ENCODE measurements at places on chromosomes 11 and 22. TPM values are rescaled to one million over a fixed set of nuclear protein-coding genes. Genes with fewer than 3 reads are reported as not detected.

OOSP3 gene
- total RNA-seq, result not detected

DNA sequence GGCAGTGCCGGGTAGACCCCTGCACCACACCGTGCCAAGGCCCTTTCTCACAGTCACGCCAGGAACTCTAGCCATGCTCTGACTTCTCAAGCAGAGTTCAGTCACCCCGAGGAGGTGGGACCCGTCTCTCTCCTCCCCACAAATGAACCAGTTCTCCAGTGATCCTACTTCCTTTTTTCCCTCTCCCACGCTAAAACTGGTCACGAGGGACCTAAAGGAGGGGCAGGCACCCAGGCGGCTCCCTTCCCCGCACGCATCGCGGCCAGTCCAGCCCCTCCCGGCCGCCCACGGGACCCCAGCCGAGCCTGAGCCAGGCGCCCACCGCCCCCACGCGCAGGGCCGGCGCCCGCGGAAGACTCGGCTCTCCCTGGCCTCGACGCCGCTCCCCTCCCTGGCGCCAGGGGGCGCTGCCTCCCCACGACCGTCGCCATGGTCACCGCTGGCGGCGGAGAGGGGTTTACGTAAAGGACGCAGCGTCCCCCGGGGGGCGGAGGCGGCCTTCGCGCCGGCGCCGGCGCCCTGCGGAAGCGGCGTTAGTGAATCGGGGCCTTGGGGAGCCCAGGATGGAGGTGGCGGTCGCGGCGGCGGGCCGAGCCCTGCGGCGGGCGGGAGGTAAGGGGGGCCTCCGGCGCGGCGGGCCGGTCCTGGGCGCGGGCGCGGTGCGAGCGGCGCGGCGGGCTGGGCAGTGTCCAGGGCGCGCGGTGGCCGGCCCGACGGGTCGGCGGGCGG is at the start of gene DAGLA:
DAGLA (plus strand) TSS at position 499 of the 729 bp plus-strand sequence. CDS start 39,765 bp downstream, outside the sequence.
- peak; percentile 65 for ATAC-seq

- ATAC-seq, result no peak
Measured at GRCh38 chr22:49583341-49583740, 244.3 kb downstream of the BRD1 start.

- no peak for ATAC-seq
Measured at GRCh38 chr11:130603335-130603906, 155.0 kb downstream of the ADAMTS15 start.

GRCh38 chr11:103051151-103051801 is 40.7 kb downstream of the DCUN1D5 start:
- ATAC-seq, result no peak

DNA sequence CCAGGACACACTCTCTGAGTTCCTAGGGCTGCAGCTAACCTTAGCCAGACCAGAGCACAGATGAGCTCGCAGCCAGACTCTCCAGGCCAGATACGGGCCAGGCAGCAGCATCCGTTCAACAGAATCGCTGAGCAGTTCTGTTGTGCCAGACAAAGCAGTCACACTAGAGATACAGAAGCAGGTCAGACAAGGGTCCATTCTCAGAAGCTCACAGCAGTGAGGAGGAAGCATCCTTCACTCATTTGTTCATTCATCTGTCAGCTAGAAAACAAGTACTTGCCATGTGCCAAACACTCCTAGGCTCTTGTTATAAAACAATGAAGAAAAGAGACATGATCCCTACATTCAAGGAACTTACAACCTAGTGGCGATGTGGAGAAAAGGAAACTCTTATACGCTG is 2.6 kb downstream of the LMO2 start:
- no peak for ATAC-seq

RFPL1 gene
- total RNA-seq, result not detected

DNA sequence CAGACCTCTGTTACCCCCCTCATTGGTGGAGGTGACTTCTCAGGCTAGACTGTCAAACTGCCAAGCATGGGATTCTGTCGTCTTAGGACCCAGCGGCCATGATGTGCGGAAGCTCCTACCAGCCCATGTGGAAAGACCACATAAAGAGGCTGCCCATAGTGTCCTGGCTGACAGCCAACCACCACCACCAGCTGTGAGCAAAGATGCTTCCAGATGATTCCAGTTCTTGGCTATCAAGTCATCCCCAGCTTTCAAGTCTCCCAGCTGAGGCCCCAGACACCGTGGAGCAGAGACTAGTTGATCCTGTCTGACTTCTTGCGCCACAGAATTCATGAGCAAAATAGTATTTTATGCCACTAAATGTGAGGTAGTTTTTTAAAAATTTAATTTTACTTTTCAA is 32.9 kb downstream of the SCUBE1 start:
- ATAC-seq, result peak; percentile 41

DNA sequence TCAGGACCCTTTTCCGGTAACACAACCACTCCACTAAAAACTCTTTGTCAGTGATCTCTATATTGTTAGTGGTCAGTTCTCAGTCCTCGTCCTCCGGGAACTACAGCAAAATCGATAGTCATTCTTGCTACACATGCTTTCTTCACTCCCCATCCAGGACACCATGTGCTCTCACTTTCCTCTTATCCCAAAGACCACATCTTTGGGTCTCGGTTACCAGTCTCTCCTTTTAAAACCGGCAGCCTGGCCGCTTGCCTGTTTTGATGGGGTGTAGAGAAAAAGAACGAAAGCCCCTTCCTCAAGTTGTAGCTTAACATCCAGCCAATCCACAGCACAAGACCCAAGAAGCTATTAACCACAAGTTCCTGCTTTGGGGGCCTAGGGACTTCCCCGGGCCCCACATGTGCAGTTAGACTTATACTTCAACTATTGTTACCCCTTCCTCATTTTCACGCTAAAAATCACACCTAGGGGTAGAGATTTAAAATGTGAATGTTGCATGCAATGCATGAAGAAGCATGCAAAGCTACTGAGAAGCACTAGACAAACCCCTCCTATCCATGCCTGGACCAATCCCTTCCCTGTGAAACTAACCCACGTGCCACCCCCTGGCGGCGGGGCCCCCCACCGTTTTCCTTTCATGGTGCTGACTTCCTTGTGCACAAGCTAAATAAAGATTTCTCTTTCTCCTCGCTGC is 1.5 kb upstream of the TOLLIP start:
- no peak for ATAC-seq

DNA sequence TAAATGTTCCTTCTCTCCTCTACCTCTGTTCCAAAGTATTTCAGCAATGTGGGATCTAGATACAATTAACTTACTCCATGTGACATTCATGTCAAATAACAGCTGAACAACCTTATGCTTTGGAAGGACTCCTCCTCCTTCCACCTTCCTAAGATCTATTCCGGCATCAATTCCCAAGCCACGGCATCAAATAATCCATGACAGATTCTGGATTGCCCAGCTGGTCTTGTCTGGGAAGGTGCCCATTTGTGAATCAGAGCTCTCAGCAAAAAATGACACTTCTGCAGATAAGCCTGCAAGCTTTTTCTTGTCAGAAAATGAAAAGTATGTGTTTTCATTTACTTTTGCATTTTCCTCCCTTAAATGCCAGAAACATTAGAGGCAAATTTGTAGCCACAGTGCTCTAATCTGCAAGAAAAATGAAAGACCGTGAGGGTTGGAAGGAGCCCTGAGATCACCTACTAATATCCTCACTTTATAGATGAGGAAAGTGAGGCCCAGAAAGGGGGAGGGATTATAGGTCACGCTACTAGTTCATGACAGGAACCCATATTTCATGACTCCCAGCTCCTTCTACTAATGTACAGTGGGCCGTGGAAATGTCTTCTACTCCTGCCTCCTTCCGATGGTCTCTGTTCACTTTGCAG is 124.0 kb downstream of the ME3 start:
- ATAC-seq, result no peak

DNA sequence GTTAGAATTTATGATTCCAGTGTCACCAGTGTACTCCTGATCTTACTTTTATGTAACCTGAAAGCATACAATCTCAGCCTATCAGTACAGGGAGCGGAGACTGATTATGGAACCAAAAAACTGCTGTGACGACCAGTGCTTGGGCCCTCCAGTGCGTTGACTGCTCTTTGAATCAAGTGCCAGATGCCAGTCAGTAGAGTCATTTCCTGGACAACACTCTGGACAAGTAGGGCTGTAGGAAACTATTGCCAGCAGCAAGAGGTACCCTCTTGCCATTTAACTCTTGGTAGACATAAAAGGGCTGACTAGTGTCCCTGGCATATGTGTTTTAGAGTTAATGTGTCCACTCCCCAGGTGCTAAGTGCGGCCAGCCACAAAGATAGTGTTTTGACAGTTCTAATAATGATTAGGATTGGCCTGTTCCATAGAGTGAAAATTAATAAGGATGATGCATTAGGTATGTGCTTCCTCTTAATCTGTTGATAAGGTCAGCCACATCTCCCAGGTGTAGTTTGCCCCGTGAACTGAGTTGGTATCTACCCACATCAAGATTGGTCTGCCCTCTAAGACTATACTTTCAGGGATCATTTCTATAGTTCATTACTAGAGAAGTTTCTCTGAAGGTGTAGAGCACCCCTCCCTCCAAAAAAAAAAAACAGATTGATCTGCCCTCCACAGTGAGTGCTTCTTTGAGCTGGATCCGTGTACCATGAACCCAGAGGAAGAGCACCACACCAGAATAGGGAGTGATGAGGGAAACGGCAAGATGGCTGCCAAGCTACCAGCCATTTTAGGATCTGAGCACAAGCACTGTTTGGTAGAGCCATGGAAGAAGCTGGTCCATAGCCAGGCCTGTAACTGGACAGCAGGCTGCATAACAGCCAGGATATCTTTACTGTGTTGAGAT is 20.7 kb upstream of the AIFM3 start:
- ATAC-seq, result no peak

- no peak for ATAC-seq
Measured at GRCh38 chr11:28756977-28757376, 648.8 kb downstream of the METTL15 start.

- ATAC-seq, result no peak
Measured at GRCh38 chr11:14339356-14339755, 19.6 kb downstream of the RRAS2 start.

GRCh38 chr11:123057661-123058305 is 4.2 kb downstream of the HSPA8 start:
- no peak for ATAC-seq

DNA sequence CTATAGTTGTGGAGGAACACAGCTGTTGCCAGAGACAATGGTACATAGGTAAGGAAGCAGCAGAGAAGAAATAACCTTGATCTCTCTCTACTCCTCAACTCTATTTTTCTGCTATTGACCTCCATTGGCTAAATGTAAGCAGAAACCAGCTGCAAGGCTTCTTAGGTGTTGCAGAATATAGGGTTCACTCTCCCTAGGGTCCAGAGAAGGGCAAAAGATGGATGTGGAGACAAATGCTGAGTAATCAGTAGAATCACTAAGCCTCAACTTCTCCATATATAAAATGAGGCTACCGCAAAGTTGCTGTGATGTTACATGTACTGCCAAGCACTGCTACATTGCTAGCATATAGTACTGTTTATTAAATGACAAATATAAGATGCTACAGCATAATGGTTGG is 120.6 kb downstream of the PDE3B start:
- no peak for ATAC-seq

DNA sequence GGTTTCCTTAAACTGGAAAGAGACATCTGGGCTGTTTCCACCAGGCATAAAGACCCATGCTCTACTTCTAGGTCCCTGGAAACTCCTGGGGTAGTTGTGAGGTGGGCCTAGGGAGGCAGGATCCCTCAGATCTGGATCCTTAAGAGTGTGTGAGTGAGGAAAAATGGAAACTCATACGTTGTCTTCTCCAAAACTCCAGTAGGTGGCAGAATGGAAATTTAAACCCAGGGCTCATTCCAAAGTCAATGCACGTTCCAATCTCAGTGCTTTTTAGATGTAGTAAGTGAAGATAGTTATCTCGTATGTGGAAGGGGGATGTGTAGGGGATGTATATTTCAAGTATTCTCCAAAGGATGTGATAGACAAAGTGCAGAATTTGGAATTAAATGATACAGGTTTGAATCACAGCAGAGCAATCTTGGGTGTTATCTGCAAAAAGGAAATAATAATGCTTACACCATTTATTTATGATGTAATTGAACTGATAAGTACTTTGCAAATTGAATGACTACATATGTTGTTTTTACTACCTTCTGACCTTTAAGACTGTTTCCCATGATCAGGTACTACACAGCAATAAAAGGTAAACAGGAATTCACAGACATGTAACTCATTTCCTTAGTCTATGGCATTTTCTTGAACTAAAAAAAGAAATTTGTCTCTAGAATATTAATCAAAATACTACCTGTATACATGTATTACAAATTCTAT is 13.1 kb upstream of the MMP1 start:
- peak; percentile 74 for ATAC-seq

DNA sequence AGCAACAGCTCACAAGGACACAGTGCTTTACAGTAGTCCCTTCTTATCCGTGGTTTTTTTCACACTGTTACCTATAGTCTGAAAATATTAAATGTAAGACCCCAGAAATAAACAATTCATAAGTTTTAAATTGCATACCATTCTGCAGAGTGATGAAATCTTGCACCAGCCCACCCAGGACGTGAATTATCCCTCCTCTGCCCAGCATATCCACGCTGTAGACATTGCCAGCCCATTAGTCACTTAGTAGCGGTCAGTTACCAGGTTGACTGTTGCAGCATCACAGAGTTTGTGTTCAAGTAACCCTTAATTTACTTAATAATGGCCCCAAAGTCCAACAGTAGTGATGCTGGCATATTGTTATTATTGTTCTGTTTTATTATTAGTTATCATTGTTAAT is 3.6 kb downstream of the CLTCL1 start:
- no peak for ATAC-seq

SLC35F2 gene
- 3.3 TPM for total RNA-seq

GRCh38 chr11:70437111-70437784 is 38.9 kb downstream of the CTTN start:
- ATAC-seq, result no peak

- ATAC-seq, result no peak
Measured at GRCh38 chr11:6625156-6625831, 6.1 kb upstream of the TPP1 start.

GRCh38 chr11:43697679-43698078 is 17.1 kb downstream of the HSD17B12 start:
- ATAC-seq, result no peak

ADM gene
- 28.1 TPM for total RNA-seq

FOSL1 gene
- 1.2 TPM for total RNA-seq

DNA sequence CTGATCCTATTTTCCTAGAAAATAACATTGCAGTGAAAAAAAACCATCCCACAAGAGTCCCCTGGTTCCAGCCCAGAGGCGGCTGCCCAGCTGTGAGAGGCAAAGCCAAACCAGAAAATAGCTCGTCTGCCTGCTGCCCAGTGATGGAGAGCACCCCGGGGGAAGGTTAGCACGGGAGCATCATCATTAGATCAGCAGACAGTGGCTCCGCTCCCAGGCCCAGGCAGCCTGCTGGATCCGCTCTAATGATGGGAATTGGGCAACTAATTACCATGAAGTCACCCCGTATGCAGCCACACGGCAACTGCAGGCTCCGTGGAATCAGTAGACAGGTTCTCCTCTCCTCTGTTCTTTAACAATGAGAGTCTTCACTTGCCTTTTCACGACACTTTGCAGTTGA is 17.1 kb upstream of the B3GAT1 start:
- peak; percentile 99 for ATAC-seq

P4HA3 gene
- 0.38 TPM for total RNA-seq
